ENCODE measurements at places on chromosomes 16 and 17. TPM values are rescaled to one million over a fixed set of nuclear protein-coding genes. Genes with fewer than 3 reads are reported as not detected.

DNA sequence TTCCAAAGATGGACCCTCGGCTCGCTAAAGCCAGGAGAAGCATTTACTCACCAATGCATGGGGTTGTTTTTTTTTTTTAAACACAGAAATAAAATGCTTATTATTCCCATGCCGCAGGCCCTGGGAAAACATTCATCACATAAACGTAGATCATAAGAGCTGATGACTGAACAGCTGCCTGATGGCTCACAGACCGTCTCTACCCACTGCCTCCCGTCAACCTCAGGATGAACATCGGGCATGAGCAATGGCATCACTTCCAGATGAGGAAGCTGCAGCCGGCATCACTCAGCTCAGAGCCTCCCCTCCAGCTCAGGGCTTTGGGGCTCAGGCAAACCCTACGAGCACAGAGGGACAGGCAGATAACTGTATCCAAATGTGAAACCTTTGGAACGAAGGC, 380.6 kb downstream of the CPPED1 start:
- no peak for DNase-seq

DNA sequence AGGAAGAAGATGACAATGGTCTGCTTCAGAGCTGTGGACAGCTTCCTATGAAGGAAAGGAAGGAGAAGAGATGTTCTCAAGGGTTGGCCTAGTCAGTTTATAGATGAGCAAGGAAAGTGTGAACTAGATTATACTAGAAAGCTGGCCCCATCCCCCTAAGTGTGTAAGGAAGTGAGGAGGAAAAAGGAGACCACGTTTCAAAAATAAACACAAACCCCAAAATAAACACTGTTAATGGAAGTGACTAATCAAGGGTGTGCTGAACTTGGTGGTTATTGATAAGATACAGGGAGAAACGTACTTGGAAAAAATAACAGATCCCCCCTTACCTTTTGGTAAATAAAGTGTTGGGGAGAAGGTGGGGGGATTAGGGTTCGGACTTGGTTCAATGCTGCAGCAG, 267.1 kb downstream of the SOX9 start:
- no peak for DNase-seq

DNA sequence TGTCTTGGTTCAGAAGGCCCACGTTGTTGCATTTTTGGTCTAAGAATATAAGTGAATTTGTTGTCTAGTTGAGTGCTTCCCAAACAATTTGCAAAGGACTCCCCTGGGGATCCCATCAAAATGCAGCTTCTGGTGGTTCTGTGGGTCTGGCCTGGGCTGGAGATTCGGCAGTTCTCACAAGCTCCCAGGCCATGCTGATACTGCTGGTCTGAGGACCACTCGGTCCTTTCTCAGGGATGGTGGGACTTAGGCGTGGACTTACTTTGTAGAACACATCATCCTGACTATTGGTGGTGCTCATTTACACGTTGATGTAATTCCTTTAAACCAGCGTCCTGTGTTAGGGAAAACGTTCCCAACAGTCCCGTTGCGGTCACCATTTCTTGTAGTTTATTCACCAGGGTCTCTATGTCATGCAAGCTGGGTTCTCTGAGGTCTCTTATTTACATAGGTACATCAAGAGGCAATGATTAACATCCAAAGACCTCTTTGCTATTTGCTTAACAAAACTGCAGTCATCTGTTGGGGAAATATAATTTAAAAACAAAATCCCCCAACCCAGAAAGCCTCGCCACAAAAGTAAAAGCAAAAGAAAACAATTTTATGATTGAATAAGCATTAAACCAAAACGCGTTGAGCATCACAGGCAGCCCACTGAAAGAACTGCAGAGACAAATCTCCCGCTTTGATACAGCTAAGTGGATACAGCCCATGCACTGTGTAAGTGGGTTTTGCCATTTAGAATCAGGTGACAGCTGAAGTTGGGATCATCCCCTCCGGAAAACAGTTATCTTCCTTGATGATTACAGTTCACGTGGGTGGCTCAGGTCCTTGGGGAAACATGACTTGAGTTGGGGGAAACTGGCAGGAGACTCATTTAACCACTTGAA, 39.0 kb upstream of the SEC14L1 start:
- no peak for DNase-seq

GRCh38 chr16:13397126-13397525, 495.7 kb downstream of the SHISA9 start:
- DNase-seq: no peak

- DNase-seq: no peak
Measured at GRCh38 chr17:48526608-48527546, 3.9 kb downstream of the HOXB1 start.

DNA sequence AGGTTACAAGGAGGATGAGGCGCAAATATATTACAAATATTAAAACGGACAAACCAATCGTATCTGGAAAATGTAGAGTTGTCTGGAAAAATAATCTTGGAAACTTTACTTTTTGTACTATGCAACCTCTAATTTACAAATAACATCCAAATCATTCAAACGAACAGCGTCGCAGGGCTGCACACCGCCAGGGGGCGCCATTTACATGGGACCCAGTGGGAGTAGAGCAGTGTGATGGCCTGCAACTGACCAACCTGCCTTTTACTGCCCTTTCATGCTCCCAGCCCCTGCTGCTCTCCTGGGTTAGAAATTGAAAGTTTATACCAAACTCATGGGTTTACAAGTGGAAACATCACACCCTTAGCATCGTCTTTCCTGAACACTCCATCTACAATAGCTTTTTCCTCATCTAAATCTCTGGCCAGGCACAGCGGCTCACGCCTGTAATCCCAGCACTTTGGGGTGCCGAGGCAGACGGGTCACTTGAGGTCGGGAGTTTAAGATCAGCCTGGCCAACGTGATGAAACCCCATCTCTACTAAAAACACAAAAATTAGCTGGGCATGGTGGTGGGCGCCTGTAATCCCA, 10.0 kb downstream of the PITPNC1 start:
- no peak for DNase-seq

DNA sequence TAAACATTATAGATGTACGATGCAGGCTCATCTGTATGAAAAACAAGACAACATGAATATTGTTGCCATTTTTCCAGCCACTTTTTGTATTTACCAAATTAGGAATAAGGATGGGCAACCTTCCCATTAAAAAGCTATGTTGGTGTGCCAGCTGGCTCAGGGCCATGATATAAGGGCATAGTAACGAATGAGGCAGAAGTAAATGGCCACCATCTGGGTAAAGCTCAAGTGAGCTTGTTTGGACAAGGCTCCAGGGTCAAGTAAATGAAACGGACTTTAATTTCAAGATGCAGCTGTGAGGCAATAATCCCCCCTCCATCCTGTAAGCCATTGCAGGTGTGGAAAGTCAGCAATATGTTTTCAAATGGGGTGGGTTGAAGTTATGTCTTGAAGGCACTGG, 930.9 kb upstream of the CDH8 start:
- no peak for DNase-seq

DNA sequence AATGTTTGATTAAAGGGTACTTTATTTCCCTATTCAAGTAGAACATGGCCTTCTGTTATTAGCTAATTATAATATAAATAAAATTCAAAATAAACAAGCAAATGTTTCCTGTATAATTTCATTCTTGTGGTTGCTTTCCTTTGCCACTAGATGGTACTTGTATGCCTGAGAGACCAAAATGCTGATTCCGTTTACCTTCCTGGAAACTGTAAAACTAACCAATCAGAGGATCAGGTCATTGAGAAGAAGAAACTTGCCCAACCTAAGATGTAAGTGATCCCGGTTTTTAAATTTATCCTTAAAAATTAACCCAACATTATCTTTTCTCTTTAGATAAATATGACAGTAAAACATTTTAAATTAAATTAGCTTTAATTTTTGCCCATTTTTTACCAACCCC, 8.1 kb upstream of the ABCA5 start:
- no peak for DNase-seq

DNA sequence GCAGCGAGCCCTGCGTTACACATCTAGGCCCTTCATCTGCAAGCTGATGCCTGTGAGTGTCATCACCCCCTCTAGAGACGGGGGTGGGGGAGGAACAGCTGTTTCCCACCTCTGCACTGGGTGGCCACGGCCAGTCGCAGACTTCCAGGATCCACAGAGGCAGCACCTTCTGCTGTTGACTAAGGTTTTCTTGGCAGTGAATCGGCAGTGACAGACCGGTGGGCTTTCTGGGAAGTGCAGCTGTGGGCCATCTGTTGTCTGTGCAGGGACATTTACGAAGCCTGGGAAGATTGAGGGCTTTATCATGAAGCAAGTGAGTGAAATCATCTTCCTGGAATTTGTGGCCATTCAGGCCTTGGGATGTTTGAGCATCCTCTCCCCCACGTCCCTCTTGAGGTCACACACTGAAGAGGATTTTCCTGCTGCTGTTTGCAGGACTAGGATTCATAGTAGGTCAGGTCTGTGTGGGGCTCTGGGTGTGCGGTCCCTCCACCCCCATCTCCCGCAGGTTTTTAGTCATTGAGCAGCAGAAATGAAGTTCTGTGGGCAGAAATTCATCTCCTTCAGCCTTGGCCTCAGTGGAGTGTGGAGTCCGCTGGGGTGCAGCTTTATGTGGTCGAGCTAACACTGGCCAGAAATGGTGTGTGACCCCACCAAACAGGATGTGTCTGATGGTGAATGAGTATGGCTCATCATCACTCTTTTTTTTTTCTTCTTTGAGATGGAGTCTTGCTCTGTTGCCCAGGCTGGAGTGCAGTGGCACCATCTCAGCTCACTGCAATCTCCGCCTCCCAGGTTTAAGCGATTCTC, 12.0 kb downstream of the PGS1 start:
- no peak for DNase-seq

DNA sequence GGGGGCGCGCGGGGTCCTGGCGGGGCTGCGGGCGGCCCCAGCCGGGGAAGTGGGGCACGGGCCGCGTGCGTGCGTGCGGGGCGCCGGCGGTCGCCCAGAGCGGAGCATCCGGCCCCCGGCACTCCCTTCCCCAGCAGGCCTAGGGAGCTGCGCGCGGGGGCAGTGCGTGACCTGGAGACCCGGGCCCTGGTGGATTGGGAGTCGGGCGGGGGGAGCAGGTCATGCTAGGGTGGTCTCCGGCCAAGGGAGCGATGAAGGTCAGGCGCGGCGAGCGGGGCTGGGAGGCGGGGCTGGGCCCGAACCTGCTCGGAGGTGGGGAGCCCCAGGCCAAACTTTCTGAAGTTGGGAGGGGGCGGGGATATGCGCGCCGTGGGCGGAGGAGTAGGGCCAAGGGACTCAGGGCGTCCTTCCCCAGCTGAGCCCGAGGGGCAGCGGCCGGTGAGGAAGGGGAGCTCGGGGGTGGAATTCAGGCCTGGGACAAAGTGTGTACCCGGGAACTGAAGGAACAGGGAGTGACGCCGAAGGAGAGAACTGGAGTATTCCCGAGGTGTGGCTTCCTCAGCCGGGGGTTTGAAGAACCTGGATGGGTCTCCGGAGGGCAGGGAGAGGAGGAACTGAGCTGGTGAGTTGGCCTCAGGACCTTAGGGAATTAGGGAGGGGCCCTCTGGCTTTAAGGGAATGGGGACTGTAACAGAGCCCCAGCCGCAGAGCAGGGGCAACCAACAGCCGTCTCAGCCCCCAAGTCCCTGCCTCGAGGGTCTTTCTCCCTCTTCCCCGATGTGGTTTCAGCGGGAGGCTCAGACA, 589 bp downstream of the XYLT2 start:
- peak; percentile 45 for DNase-seq

- peak; percentile 94 for DNase-seq
Measured at GRCh38 chr16:88810912-88811768, 588 bp downstream of the APRT start.

- no peak for DNase-seq
Measured at GRCh38 chr16:49977427-49977826, 47.6 kb upstream of the CNEP1R1 start.

DNA sequence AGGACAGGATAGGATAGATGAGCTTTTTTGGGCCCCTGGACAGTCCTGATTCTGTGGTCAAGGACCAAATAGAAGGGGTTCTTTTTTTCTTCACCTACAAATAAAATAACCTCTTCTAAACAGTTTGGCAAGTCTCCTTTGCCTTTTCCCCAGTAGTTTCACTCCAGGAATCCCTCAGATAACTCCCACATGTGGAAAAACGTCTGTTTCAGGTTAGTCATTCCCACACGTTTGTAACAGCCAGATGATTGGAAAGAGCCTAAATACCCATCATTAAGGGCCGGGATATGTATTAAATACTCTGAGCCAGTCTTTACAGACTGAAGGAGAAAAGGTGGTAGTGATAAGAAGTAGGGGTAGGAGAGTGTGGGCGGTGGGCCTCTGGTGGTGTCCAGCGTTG, 58.3 kb downstream of the PLD6 start:
- no peak for DNase-seq

DNA sequence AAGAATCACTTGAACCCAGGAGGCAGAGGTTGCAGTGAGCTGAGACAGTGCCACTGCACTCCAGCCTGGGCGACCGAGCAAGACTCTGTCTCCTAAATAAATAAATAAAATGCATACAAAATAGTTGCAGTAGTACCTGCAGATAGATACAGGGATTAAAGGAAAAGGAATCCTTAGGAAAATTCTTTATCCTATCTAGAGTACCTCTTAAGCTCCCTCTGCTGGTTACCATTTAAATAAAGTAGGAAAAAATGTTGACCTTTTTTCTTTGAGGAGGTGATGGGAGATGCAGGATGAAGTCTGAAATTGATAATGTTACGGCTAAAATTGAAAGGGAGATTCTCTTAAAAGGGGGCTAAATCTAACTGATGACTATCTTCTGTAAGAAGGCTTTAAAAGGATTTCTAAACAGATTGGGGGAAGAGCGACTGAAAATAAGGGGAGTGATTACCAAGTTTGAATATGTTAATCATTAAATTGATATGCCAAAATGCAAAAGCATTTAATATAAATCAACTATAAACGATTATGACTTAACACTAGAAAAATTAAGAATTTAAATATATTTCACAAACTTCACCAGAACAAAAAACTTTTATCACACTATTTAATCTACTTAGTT, 29.4 kb downstream of the C16orf87 start:
- DNase-seq: no peak

DNA sequence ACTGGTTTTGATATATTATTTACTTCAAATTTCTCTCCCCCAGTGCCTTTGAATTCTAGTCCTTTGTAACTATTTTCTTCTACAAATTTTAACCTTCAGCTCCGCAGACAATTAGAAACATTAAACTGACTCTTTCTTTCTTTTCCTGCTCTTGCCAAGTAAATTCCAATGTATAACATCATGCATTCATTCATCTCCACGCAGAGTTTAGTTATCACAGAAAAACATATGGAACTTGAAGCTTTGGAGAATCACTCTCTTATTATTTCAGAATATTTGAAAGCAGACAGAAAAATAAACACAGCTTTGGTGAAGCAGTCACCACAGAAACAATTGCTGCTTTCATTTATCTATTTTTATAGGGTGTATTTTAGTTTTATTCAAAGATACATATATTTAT, 778.7 kb upstream of the CDH8 start:
- DNase-seq: no peak

- DNase-seq: no peak
Measured at GRCh38 chr17:4086041-4086483, 56.8 kb downstream of the ZZEF1 start.

Gene RNF222
- total RNA-seq: 14.7 TPM

Gene GCGR
- 0.69 TPM for total RNA-seq

Gene GPR139
- total RNA-seq: not detected

Gene WNT9B
- total RNA-seq: 0.88 TPM

Gene TSPAN10
- total RNA-seq: 2.5 TPM

Gene SLC2A4
- 6.1 TPM for total RNA-seq

Gene C16orf89
- not detected for total RNA-seq

Gene PYY
- not detected for total RNA-seq

Gene TCAP
- 3.8 TPM for total RNA-seq

Gene OSGIN1
- 1.1 TPM for total RNA-seq

Gene MPO
- total RNA-seq: not detected

Gene SLC47A1
- 10.8 TPM for total RNA-seq
